Activated effector memory CD4-positive, alpha-beta T cell treated with Interleukin-2 at 50 U/mL for 16 hours (primary cell): ENCODE measurements at places on chromosomes 1 and 21.
A peak's percentile ranks its signal among the peaks of the same experiment; 100 is the strongest.

DNA sequence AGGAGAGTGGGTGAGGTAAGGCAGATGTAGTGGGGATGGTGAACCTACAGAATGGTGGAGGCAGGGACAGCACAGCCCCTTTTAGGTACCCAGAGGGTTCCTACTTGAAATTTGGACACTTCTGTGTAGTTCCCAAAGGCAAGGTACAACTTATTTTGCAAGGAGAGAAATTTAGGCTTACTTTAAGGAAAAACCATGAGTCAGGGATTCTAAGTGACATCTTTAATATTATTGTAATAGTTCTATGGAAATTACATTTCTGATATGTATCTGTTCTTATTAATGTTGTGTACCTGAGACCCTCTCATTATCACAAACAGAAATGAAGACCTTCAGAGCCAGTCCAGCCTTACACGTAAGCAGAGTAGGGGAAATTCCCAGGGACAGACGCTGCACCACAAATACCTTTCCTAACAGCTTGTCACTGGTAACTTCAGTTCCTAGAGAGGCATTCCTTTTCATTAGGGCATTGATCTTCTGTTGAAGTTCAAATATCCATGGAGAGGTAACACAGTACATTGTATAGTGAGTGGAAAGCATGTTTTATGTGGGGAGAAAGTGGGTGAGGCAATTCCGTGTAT, 7.9 kb downstream of the DYRK3 start:
- no peak for DNase-seq

GRCh38 chr1:18166929-18167328, 59.3 kb downstream of the IGSF21 start:
- DNase-seq, result no peak

DNA sequence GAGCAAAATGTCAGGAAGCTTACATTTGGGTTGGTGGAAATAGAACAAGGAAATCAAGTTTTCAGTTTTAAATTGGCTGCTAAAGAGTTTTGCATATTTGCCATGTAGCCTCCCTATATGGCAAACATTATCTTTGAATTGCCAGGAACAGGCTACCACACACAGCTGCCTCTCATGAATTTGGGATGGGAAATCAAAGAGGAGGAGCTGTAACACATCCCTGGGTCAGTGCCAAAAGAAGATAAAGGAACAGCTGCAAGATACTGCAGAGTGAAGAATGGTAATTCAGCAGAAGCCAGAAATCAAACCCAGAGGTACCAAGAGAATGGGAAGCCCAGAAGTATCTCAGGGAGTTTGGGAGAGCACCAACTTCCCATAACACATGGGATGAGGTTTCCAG, 18.6 kb upstream of the RASAL2 start:
- no peak for DNase-seq

DNA sequence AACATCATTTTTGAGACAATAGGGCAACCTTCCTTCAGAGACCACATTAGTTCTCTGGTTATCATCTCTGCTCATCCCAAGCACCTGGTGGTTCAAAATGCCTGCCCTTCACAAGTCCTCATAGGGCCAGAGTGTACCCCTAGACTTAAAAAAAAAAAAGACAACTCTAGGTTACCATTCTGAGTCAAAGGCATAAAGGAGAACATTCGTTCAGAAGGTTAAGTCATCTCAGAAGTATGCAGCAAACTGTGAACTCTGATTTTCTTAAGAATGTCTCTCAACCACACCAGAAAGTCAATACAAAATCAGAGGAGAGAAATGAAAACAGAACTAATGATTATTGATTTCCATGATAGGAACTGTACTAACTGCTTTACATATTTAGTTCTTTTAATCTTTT, 9.2 kb upstream of the BEND5 start:
- DNase-seq, result no peak

DNA sequence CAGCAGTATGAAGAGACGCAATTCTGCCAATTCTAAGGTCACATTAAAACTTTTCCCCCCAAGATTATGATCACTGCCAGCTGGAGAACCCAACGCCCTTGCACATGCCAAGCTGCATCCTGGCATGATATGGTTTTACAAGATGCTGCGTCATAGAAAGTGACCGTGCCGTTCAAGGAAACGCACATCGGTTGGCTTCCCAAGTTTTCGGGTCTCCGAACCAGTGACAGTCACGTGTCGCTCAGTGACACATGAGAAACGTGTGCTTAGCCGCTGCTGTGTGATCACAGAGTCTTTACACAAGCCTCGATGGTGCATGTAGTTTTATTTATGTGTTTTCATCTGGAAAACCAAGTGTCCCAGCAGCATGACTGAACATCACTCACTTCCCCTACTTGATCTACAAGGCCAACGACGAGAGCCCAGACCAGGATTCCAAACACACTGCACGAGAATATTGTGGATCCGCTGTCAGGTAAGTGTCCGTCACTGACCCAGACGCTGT, 7.4 kb downstream of the SMIM1 start:
- no peak for DNase-seq

DNA sequence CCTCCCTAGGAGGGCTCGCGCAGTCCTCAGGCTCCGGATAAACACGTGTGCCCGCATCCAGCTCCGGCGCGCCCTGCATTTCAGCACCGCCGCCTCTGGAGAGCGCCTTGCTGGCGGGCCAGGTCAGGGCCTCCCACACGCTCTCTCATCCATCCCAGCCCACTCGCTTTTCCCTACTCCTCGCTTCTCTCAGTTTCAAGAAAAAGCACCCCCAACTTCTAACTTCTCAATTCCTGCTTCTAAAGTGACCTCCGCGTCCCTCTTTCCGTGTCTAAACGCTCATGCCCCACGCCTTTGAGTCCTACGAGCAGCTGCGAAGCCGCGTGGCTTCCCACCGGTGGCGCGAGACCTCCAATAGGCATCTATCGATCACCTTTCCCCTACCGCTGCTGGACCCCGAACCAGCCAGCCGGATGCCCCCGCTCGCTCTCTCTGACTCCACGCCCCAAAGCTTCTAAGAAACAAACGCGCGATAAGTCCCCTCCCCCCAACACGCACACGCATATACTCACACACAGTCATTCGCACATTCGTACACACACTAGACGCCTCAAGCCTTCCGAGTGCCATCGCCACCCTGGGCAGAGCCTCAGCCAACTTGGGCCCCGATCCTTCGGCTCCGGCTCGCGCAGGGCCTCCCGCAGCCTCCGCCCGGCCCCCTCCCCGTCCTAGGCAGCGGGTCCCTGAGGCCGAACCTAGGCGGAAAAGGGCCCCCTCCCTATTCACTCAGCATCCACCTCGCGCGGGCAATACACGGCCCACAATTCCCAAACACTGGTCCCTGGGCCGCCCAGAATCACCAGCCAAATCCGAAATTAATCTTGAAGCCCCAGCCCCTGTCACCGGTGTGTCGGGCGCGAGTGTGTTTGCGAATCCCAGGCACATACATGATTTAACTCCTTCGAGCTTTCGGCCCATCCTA, 1.1 kb downstream of the NMNAT2 start:
- DNase-seq, result peak; percentile 10

- no peak for DNase-seq
Measured at GRCh38 chr1:15816674-15817073, 9.2 kb upstream of the UQCRHL start.

- no peak for DNase-seq
Measured at GRCh38 chr1:6822530-6823359, 37.5 kb downstream of the CAMTA1 start.

DNA sequence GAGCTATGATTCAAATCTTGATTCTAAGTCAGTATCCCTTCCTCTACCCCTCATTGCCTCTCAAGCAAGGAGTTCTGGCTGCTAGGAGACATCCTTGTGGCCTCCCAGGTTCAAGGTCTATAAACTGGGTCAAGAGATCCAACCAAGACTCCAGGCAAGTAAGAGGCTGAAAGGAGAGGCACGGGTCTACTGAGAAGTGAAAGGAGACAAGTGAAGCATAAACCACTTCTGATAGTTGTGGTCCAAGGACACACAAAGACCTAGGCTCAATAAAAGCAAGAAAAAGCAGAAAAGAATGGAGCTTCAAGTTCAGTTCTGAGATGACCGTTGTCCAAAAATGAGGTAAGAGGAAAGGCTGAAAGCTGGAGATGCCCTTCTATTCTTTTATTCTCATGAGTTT, 17.8 kb upstream of the PPP2R5A start:
- no peak for DNase-seq

- DNase-seq, result no peak
Measured at GRCh38 chr1:82879701-82880305, 1079.1 kb downstream of the ADGRL2 start.

- no peak for DNase-seq
Measured at GRCh38 chr1:181406989-181407388, 76.3 kb upstream of the CACNA1E start.

GRCh38 chr1:180863158-180863775, 49.4 kb upstream of the KIAA1614 start:
- no peak for DNase-seq

DNA sequence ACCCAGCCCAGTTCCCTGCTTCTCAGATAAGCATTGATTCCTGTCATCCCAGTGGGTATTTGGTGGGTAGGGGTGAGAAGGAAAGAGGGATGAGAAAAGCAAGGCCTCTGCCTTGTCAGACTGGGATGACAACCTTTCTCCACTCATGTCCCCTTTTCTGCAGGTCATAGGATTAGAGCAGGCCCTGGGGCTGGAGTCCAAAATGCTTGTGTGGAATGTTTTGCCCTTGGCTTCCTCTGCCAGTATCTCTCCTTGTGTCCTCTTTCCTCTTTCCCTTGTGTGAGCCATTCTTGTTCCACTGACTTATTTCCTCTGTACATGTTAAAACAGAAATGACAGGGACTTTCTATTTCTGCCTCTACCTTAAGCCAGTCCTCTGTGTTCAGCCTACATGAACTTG, 4.1 kb downstream of the ATP2B4 start:
- no peak for DNase-seq

DNA sequence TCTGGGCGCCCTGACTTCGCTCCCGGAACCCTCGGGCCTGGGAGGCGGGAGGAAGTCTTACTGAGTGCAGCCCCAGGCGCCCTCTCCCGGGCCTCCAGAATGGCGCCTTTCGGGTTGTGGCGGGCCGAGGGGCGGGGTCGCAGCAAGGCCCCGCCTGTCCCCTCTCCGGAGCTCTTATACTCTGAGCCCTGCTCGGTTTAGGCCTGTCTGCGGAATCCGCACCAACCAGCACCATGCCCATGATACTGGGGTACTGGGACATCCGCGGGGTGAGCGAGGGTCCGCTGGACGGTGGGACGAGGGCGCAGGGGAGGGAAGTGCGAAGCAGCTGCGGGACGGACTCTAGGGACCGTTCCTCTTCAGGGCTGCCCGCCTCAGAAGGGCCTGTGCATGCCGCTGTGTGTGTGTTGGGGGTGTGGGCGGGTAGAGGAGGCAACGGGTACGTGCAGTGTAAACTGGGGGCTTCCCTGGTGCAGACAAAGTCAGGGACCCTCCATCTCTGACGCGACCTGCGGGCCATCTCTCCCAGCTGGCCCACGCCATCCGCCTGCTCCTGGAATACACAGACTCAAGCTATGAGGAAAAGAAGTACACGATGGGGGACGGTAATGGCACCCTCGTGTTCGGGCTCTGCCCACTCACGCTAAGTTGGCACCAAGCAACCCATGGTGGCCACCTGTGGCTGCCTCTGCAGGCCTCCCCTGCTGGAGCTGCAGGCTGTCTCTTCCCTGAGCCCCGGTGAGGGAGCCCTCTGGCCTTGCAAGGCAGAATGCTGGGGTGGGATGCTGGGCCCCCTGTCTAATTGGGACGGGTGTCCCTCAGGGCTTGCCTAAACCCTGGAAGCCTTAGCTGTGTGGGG, at the start of gene GSTM1:
Gene GSTM1, plus strand, starts transcription at position 177 of the 859 bp plus-strand sequence. Its CDS starts 57 bp downstream, at position 234.
- DNase-seq, result peak; percentile 68

DNA sequence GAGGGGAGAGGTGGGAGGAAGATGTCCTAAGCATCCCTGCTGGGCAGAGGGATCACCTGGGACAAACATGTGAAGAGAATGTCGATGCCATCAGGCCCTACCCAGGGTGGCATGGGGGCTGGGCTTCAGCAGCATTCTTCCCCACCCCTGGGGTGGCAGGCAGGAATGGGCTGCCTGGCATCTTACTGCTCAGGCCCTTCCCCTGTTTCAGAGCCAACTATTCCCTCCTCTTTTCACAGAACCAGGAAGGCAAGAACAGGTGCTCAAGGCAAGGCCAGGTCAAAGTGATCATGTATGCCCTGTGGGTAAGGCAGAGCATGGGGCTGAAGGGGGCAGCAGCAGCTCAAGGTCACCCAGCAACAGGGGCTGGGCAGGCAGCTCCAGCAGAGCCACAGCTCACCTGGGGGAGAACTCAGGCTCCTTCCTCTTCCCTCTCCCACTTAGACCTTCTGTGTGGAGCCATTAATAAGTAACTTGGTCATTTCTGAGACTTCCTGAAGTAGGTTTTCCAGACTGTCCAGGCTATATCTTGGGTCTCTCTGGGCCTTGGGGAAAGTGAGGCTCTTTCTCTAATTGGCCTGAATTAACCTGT, 56.4 kb downstream of the ELK4 start:
- no peak for DNase-seq

DNA sequence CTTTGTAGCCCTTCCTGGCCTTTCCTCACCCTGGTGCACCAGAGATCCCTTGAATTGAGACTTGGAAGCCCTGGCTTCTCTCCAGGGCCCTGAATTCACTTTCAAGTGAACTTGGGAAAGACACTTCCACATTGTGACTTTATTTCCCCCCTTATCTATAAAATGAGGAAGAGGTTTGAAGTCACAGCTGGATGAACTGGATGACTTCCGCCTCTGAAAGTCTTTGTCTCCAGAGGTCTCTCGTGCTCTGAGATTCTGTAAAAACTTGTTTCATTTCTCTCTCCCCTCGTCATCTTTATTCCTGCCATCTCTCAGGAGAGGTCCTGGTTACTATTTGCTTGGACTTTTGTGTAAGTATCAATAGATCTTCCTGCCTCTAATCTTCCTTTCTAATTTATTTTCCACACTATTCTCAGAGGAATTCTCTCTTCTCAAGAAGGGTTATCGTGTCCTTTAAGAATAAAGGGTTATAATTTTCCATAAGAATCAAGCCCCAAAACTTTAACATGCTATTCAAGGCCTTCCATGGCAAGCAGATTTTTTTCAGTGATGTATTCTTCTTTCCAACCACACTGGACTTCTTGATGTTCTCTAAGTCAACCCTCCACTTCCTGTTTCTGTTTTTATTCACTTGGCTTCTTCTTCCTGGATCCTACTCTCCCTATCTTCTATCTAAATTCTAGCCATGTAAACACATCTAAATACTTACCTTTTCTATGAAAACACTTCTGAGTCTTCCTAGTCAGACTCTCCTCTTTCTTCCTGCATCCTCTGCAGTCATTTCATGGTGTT, 6.5 kb upstream of the RPTN start:
- no peak for DNase-seq

GRCh38 chr1:109979489-109980091, 5.0 kb upstream of the AHCYL1 start:
- DNase-seq, result no peak
